ENCODE measurements at places on chromosomes 16 and 17.

DNA sequence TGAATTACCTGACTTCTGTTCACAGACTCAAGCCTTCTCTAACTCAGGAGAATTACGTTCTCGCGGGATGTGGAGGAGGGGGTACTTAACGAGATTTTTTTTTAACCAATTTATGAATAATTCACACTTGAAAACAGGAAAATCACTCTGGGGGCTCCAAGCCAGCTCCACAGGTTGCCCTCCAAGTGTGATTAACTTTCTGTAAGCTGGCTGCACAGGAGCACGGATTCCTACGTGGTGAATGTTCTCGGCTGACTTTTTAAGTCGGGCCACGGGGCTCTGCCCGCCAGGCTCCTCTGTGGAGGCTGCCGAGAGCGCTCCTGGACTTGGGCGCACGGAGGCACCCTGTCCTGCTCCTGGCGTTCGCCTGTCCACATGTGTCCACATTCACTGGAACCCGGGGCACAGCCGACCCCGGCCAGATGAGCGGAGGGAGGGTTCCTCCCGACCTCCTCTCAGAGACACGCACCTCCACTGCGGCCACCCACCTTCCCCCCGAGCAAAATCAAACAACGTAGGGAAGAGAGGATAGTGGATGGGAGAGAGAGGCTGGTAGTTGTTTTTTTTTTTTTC is 147.1 kb upstream of the CHMP6 start:
- no peak for DNase-seq

GRCh38 chr16:89064606-89065457 is 28.8 kb upstream of the ACSF3 start:
- DNase-seq: no peak

DNA sequence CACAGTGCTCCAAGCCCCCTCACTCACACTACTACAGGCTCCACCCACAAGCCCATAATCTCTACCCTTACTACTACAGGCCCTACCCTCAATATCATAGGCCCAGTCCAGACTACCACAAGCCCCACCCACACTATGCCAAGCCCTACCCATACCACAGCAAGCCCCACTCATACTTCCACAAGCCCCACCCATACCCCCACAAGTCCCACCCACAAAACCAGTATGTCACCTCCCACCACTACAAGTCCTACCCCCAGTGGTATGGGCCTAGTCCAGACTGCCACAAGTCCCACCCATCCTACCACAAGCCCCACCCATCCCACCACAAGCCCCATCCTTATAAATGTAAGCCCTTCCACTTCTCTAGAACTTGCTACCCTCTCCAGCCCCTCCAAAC is 13.8 kb downstream of the RIPOR1 start:
- DNase-seq: peak; percentile 76

DNA sequence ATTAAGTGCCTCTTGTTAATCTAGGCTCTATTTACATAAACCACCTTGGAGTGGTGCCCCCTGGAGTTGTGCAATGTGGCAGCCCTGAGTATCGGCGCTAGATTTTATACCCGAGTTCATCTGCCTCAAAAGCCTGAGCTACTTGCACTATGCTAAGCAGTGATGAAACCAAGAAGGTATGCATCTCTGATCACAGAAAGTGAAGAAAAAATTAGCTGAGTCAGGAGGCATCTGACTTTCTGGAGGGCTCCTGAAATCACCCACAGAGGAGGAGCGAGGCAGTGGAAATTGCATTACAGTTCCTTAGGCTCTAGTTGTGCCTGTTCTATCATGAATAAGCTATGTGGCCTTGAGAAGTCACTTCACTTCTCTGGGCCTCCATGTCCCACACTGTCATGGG is 80.3 kb upstream of the PSMD7 start:
- no peak for DNase-seq

DNA sequence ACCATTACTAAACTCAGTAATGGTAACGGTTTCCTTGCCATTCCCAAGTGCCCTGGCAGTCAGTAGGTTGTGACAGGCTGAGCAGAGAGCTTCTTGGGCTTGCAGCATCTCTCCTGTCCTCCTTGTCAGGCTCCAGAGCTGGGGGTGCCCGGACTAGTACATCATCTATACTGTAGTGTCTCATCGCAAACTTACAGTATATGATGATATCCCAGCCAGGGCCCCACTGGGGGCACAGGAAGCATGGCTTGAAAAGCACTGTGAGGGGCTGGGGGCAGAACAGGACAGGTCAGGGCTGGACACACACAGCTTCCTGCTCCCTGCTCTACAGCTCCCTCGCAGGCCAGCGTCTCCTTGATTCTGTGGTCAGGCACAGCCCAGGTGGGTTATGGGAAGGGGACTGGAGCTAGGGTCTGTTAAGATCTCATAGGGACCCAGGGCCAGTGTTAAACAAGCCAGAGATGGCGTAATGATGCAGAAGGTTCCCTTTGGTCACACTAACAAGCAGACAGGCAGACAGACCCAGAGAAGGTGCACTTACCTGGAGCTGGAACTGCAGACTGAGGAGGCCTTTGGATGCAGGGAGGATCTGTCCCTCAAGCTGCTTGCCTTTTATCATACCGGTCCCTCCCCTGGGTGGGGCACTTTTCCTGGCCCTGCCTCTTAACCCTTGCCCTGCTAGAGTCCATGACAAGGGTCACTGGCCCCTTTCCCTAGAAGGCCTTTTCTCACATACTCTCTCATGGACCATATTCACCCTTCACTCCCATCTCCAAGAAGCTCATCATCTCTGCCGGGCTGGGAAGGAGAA is 6.8 kb downstream of the ERAL1 start:
- DNase-seq: no peak

GRCh38 chr17:71260366-71260940 is 860.4 kb upstream of the SOX9 start:
- no peak for DNase-seq

- no peak for DNase-seq
These were observed 26.3 kb upstream of the SSTR5 start for GRCh38 chr16:1045993-1046911.

DNA sequence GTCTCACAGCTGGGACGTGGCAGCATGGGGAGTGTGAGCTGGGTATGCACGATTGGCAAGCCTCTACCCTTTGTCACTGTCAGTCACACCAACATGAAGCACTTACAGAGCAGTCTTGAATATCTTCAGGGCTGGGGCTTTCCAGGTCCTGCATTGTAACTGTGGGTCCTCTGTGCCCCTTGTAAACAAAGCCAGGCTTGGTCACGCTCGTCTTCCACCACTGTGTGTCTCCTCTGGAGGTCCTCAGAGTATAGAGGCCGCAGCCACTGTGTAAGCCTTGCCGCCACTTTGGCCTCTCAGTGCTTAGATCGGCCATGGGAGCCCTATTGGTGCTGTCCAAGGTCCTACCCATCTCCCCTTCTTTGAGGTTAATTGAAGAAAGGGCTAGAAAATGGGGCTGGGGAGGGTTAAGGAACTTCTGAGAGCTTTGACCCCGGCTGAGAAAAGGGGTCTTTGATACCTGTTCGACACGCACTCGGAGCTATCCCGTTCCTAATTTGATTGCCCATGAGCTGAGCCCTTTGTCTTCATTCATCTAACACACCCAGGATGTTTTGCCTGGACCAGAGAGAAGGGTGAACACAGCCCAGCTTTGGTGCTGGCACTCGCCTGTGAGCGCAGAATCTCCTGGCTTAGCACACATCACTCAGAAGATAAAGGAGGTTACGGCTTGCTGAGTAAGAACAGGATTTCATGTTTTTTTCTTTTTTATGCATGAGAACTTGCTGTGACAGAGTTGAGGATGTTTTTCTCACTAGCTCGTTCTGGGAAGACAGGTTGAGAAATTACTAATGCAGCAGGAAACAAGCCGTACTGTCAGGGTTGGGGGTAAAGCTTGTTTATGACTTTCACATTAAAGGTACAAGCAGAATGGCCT is 267.9 kb downstream of the CPPED1 start:
- DNase-seq: no peak

- no peak for DNase-seq
These were observed 298.9 kb upstream of the IRX5 start for GRCh38 chr16:54631782-54632181.

DNA sequence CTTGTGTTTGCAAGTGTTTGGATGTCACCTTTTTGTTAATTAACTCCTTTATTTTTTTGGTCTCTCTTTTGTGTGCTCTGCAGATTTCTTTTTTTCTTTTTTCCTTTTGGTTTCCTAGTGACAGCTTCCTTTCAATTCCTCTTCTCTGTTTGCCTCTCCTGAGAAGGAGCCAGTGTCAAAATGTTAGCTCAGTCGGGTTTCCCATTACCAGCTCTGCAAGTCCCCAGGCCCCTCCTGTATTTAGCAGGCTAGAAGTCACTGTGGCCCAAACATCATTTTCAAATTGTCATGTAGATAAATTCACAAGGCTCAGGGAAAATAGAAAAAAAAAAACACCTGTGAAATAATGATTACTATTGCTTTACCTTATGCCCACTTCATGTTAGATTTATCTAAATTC is 1621.6 kb downstream of the CDH8 start:
- DNase-seq: no peak

DNA sequence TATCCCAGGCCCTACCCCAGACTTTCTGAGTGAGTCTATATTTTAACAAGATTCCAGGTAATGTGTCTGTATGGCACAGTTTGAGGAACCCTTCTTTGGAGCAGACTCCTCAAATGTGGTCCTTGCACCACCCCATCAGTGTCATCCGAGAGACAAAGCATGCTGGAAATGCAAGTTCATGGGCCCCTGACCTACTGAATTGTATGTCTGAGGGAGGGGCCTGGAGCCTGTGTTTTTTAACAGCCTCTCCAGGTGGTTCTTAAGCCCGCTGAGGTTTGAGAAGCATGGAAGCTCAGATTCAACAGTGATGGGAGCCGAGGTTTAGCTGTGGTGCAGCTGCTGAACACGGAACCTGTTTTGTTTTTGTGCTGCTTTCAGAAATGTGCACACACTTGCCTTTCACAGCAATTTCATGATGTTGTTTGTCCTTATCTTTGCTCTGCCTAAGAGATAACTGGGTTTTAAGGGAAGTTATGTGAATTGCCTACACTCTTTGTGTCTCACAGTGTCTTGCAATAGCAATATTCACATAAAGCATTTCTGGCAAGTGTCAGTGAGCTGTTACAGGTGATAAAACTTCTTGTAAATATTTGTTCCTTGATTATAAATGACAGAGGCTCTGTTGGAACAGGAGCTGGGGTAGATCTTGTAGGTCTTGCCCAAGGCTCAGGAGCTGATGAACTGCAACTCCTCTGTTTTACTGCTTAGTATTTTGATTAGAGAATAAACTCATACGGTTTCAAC is 32.0 kb upstream of the IL34 start:
- no peak for DNase-seq

DNA sequence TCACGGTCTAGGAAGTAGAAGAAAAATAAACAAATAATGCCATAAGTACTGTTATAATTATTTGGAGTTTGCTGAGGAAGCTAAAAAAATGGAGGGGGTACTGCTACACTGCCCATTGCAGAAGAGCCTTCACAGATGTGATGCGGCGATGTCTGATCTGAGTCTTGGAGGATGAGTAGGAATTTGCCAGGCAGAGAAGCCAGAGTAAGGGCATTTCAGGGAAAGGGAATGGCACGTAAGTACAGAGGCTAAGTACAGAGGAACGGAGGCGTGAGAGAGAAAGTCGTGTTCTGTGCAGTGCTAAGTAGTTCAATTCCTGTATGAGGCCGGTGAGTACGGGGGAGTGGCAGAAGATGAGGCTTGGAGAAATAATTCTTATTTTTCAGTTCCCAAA is 741 bp upstream of the GRB2 start:
- DNase-seq: no peak

DNA sequence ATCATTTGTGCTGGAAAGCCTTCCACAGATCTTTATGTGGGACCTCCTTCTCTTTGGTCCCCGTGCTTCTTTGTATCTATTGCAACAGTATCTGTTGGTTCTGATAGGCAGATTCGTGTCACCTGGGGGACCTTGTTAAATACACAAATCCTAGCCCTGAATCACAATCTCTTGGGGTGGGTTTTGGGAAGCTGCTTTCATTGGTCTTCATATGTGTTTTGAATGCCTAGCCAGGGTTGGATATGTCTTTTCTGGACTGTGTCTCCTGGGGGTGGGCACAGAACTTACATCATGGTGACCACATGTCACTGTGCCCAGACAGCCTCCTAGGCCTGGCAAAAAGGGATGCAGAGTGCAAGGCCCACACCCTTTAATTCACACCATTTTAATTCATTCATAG is 81.0 kb upstream of the HNF1B start:
- DNase-seq: no peak

- DNase-seq: no peak
These were observed 440.3 kb upstream of the MAF start for GRCh38 chr16:80040814-80041213.

DNA sequence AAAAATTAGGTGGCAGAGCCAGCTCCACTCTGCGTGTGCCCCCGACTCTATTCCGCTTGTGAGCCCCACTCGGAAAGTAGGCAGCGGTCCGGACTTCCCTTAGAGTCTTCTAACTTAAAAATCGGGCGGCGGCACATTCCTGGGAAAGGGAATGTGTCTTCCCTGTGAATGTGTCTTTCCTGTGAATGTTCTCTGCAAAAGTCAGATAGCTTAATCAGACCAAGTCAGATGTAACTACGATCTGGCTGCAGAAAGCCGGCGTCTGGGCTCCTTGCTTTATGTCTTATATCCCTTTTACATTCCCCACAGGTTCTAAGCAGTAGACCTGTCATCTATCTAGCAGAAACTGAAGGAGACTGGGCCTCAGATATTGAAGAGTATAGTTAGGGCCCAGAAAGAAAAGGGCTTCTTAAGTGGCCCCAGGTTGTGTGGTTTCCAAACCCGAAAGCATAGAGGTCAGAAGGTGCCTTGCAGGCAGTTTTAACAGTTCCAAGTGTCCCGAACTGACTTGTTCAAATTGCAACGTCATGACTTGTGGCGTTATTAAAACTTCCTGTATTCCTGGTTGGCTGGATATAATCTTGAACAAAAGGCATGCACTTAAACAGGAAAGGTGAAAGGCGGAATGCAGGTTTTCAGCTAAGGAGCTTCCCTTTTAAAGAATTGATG is 601 bp downstream of the PHKB start:
- DNase-seq: no peak

DNA sequence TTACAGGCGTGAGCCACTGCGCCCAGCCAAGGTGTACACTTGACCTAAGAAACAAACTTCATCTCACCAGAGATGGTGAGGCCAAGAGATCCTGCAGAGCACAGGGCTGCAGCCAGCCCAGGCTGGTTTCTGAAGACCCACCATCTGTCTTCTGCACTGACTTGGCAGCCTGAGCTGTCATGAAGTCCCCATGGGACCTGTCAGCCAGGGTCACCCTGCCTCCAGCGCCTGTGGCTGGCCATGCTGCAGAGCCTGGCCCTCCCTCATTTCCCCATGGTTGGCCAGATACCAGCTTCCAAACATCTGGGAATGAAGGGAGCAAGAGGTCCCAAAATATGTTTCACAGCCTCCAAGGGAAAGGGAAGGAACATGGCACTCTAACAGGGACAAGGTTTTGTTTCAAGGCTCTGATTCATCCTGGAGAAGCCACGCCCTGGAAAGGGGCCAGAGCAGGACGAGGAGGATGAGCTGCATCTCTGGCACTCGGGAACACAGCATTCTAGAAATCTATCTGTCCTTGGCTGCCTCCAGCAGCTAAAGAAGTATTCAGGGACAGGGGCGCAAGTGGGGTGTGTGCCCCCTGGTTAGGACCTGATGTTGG is 45.3 kb downstream of the DDX19A start:
- DNase-seq: no peak

- no peak for DNase-seq
These were observed 11.4 kb upstream of the MAP2K3 start for GRCh38 chr17:21272881-21273792.

- DNase-seq: no peak
These were observed 20.3 kb downstream of the CACNG5 start for GRCh38 chr17:66855204-66855603.

Data from activated effector memory CD4-positive, alpha-beta T cell treated with Interleukin-2 at 50 U/mL for 16 hours (primary cell).